ENCODE measurements at places on chromosomes 5 and 9.
A peak's percentile ranks its signal among the peaks of the same experiment; 100 is the strongest.

DNA sequence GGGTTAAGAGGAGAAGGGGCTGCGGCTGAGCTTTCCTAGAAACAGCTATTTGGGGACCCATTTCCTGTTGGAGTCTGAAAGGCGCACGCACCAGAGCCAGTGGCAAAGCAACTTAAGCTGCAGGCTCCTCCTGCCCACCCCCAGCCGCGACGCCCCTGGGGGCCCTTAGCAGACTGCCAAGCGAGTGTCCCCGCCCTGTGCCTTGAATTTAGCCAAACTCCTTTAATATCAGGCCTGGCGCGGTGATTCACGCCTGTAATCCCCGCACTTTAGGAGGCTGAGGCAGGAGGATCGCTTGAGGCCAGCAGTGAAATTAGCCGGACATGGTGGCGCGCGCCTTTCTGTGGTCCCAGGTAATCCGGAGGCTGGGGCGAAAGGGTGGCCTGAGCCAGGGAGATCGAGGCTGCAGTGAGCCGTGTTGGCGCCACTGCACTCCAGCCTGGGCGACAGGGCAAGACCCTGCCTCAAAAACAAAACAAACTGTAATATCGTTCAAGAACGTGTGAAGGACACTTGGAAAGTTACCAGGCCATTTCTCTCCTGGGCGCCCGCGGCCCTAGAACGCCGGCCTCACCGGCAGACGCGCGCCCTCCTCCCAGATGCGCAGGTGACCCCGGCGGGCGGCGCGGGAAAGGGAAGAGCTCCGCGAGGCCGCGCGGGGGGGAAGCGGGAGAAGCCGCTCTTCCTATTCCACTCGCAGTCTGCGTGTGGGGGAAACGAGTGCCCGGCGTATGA lies 1.0 kb upstream of the F2R start:
- DNase-seq: no peak

- no peak for DNase-seq
Observed at GRCh38 chr9:92882276-92882675, 4.4 kb upstream of the ZNF484 start.

- no peak for DNase-seq
Observed at GRCh38 chr5:149152317-149152746, 11.0 kb downstream of the ABLIM3 start.

DNA sequence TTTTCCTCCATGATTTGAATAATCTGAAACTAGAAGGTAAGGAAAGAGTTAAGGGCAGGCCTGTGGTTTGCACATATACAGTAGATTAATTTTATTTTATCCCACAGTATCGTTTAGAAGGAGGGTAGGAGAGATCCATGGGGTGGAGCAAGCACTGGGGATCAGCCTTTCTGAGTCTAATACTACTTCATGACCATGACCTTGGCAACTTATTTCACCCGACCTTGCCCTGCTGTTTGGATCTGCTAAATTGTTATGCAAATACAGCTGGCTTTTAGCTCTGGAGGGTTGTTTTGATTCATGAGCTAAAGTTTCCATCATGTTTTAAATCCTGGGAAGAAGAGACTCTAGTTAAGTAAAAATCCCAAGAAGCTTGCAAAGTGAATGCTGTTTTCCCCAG lies 864 bp upstream of the GRIN3A start:
- DNase-seq: no peak

GRCh38 chr5:21919414-21920022 lies 933.6 kb downstream of the CDH12 start:
- DNase-seq: no peak

DNA sequence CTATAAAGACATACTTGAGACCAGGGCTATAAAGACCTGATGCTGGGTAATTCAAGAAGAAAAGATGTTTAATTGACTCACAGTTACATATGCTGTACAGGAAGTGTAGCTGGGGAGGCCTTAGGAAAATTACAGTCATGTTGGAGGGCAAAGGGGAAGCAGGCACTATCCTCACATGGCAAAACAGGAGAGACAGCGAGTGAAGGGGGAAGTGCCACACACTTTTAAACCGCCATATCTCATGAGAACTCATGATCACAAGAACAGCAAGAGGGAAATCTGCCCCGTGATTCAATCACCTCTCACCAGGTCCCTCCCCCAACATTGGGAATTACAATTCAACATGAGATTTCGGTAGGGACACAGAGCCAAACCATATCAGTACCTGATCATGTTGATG lies 89.9 kb upstream of the ADAMTSL1 start:
- no peak for DNase-seq

DNA sequence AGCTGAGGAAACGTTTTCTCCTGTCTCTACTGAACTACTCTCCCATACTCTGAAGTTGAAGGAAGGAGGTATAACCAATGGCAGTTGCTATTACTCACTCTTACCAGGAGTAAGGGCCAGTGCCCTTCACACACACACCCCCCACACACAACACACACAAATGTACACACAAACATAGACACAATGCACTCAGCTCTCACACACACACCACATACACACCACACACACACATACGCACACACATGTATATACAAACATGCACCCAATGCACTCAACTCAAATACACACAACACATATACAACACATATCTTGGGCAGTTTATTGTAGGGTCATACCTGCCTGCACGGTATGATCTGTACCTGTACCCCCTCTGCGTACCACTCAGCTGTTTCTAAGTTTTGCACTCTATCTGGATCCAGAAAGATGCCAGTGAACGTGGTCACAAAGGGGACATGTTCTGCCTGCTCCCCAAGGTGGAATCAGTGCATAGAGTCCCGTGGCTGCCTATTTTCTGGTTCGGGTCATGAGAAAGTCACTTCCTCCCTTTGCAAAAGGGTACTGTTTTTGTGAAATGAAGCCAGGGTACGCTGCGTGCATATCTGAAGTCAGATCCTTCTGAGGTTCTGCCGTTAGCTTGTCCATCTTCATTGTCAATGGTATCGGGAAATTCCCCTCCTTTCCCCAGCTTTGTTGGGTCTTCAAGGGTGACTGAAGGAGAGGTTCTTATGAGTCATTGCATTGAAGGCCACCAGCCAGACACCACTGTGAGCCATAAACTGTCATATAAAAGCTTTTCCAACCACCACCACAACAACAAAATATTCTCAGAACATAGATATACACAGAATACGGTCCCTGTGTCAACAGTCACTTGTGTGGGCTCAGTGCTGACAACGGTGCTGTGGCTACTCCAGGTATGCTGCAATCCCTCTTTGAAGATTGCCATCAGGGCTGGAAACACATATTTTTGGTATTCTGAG lies 131.9 kb downstream of the UGCG start:
- DNase-seq: no peak

DNA sequence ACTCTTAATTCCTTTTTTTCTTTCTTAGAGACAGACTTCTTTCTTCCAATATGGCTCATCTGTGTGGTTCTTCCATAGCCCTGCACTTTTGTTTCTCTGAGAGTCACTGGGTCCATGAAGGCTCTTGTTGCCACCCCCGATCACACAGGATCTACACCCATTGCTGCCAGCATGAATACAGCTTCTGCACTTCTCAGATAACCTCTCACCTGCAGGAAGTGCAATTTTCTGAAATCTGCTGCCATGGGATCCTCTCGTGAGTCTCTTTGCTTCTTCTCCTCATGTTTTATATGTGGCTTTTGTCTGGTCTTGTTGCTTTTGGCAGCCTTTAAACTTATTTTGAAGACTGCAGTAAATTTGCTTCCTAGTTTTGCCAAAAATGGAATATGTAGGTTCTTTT lies 171.2 kb downstream of the TMEM167A start:
- no peak for DNase-seq

- peak; percentile 43 for DNase-seq
Observed at GRCh38 chr5:67165526-67166459, 30.8 kb downstream of the CD180 start.

GRCh38 chr5:14236757-14237156 lies 93.6 kb downstream of the TRIO start:
- DNase-seq: no peak

DNA sequence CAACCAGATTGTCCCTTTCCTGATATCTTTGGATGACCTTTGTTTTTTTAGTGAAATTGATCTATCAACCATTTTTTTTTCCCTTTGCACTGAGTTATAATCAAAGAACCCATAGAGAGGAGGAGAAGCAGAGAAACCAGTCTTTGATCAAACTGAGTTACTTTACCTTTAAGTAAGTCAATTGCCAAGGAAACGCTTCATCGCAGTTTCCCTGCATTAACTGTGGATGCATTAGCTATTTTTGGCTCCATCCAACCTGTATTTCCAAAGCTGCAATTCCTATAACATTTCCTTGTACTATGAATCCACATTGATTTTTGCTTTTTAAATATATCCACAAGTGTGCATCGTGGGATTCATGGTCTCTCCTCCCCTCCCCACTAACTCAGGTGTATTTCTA lies 268.1 kb downstream of the NTRK2 start:
- no peak for DNase-seq

GRCh38 chr9:72946318-72946717 lies 6.5 kb downstream of the ALDH1A1 start:
- DNase-seq: no peak

GRCh38 chr9:127980060-127980705 lies 606 bp downstream of the EEIG1 start:
- DNase-seq: no peak

DNA sequence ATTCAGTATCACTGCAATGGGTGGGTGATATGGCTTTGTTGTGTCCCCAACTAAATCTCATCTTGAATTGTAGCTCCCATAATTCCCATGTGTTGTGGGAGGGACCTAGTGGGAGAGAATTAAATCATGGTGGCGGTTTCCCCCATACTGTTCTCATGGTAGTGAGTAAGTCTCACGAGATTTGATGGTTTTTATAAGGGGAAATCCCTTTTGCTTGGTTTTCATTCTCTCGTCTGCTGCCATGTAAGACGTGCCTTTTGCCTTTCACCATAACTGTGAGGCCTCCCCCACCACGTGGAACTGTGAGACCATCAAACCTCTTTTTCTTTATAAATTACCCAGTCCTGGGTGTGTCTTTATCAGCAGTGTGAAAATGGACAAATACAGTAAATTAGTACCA lies 9.5 kb upstream of the NANS start:
- DNase-seq: no peak

DNA sequence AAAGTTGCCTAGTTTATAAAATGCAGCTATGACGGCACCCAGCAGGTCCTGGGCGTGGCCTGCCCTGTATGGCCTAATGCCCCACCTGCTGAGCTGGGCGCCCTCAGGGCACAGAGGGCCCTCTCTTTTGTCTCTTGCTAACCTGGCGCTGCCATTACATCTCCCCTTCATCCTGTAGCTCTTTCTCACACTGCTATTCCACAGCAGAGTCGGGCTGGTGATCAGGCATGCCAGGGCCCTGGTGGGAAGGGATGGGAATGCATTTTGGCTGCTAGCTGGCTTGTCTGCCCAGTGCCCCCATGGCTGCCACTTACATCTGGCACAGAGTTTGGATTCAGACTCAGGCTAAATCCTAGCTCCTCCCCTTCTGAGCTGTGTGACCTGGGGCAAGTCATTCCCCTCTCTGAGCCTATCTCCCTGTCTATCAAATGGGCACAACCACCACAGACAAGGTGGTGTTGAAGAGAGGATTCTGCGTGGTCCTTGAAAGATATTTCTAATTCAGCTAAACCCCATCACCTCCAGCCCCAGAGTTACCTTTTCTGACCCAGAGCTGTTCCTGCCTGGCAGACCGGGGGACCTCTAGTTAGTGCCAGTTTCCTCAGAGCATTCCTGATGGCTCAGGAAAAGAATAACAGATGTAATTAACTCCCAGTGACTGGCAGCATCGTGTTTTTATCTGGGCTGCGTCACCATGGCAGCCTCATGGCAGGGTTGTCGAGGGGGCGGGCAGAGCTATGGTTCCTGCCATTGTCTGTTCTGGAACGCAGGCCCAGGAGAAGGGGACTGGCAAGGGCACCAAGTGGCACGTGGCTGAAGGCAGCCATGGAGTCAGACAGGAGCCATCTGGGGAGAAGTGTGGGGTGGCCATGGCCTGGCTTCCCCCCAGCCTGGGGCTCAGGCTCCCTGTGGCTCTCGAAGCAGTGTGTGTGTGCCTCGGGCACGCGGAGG lies 6.3 kb downstream of the PRR7 start:
- no peak for DNase-seq

DNA sequence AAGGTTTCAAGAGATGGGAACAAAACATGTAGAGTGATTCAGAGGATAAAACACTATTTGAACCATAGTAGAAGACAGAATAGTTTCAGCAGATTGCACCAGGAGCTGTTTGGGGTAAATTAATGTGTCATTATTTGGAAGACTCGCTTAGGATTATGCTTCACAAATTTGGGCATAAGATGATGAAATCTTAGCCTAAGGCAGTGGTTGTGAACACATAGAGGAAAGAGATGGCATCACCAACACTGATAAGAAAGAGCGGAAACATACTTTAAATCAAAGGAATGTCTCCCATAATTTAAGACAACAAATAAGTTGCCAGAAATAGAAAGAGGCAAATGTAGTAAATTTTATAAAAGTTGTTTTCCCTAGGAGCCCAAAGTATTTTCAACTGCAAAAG lies 66.1 kb upstream of the TBCA start:
- DNase-seq: no peak

DNA sequence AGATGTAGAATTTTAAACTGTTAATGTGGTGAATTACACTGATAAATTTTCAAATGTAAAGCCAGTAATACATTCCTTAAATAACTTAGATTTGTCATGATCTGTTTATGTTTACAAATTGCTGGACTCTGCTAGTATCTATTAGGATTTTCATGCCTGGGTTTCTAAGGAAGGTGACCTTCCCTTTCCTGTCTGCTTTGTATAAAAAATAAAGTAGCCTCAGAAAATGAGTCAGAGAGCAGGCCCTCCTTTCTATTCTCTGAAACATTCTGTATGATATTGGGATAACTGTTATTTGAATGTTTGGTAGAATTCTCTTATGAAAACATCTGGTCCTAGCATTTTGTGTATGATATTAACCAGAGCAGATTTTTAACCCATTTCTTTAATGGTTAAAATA lies 255.3 kb downstream of the SYK start:
- DNase-seq: no peak

GRCh38 chr5:180117000-180117725 lies 45.6 kb upstream of the RNF130 start:
- DNase-seq: no peak

DNA sequence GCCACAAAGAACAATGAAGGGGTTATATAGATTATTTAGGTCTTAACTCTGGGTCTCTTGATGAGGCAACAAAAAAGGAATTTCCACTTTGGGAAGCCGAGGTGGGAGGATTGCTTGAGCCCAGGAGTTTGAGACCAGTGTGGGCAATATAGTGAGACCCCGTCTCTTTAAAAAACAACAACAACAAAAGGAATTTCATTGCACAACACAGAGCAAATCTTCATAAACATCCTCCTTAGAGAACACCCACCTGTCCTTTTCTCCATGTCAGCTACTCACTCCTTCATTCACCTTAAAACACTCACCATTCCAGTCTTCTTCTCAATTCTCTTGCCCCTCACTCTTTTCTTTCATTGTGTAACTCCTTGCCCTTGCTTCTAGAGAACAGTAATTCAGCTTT lies 39.8 kb upstream of the CEMIP2 start:
- no peak for DNase-seq

- DNase-seq: no peak
Observed at GRCh38 chr9:115615000-115615401, 497.0 kb upstream of the TNC start.

- no peak for DNase-seq
Observed at GRCh38 chr9:35552837-35553236, 52.2 kb upstream of the TESK1 start.

Data from activated CD8-positive, alpha-beta memory T cell treated with anti-CD3 and anti-CD28 coated beads for 48 hours (primary cell).